Dermis blood vessel endothelial cell (primary cell): ENCODE measurements at places on chromosomes 2 and 18. TPM values are rescaled to one million over a fixed set of nuclear protein-coding genes. Genes with fewer than 3 reads are reported as not detected.

The CACNB4 gene
- 0.14 and 0.17 TPM in 2 replicates for total RNA-seq

The FAM237A gene
- total RNA-seq: not detected in 2 replicates

The USP40 gene
- 21.3 and 40.9 TPM in 2 replicates for total RNA-seq

The CXCR2 gene
- not detected in 2 replicates for total RNA-seq

The VWA3B gene
- total RNA-seq: not detected in 2 replicates

The CFAP65 gene
- not detected in 2 replicates for total RNA-seq

The ID2 gene
- total RNA-seq: 31.4 and 68.2 TPM in 2 replicates

The TBR1 gene
- not detected in 2 replicates for total RNA-seq

The GBX2 gene
- total RNA-seq: 0.34 and 1.1 TPM in 2 replicates

The TEKT4 gene
- total RNA-seq: not detected in 2 replicates

The MALL gene
- 39.3 and 52.5 TPM in 2 replicates for total RNA-seq

The FSHR gene
- not detected in 2 replicates for total RNA-seq

The CNTNAP5 gene
- total RNA-seq: not detected in 2 replicates

The CROCC2 gene
- total RNA-seq: not detected in 2 replicates

The STPG4 gene
- total RNA-seq: 0.14 TPM in 1 of 2 replicates, not detected in the other

The ZNF892 gene
- 7.7 and 8.7 TPM in 2 replicates for total RNA-seq

The FBXO48 gene
- 0.34 and 0.42 TPM in 2 replicates for total RNA-seq

The TUBA4B gene
- 0.09 TPM in 1 of 2 replicates, not detected in the other for total RNA-seq

The LRP2 gene
- 0.05 TPM in 1 of 2 replicates, not detected in the other for total RNA-seq

The AFF3 gene
- total RNA-seq: 0.05 TPM in 1 of 2 replicates, not detected in the other

The TUBB8B gene
- 0.14 TPM in 1 of 2 replicates, not detected in the other for total RNA-seq

The TMEM178A gene
- total RNA-seq: not detected in 2 replicates

The ACVR1C gene
- 0.17 TPM in 1 of 2 replicates, not detected in the other for total RNA-seq

The EFR3B gene
- 1.3 and 2.0 TPM in 2 replicates for total RNA-seq

The KCNE4 gene
- 0.14 and 1.2 TPM in 2 replicates for total RNA-seq

The CPLX4 gene
- not detected in 2 replicates for total RNA-seq

The KCNIP3 gene
- 0.14 and 0.51 TPM in 2 replicates for total RNA-seq

The GULP1 gene
- total RNA-seq: 15.7 and 17.2 TPM in 2 replicates

The TNFRSF11A gene
- 30.3 and 41.7 TPM in 2 replicates for total RNA-seq

The ADCY3 gene
- 18.2 and 33.4 TPM in 2 replicates for total RNA-seq

The SPIRE1 gene
- total RNA-seq: 22.5 and 25.5 TPM in 2 replicates

The KCNK3 gene
- total RNA-seq: under 0.01 and 0.05 TPM in 2 replicates

The MC5R gene
- not detected in 2 replicates for total RNA-seq

The CARF gene
- total RNA-seq: 3.4 and 5.6 TPM in 2 replicates

The TMEM200C gene
- not detected in 2 replicates for total RNA-seq

The MEP1B gene
- total RNA-seq: not detected in 2 replicates

The STARD6 gene
- 0.09 TPM in 1 of 2 replicates, not detected in the other for total RNA-seq

The LAMA3 gene
- 14.1 and 15.9 TPM in 2 replicates for total RNA-seq

The ZBTB7C gene
- under 0.01 TPM in 1 of 2 replicates, not detected in the other for total RNA-seq

The CRYGC gene
- not detected in 2 replicates for total RNA-seq

The EVX2 gene
- not detected in 2 replicates for total RNA-seq

The CCBE1 gene
- total RNA-seq: 0.14 and 0.68 TPM in 2 replicates

The CXCR1 gene
- total RNA-seq: not detected in 2 replicates

The EIPR1 gene
- total RNA-seq: 39.3 and 61.2 TPM in 2 replicates

The NUP35 gene
- 13.8 and 20.1 TPM in 2 replicates for total RNA-seq

The TUBA3E gene
- total RNA-seq: not detected in 2 replicates

The TGOLN2 gene
- total RNA-seq: 101 and 151 TPM in 2 replicates

The SNORC gene
- total RNA-seq: 0.34 and 0.84 TPM in 2 replicates

The GLI2 gene
- 0.34 TPM in 1 of 2 replicates, not detected in the other for total RNA-seq

The IL1RN gene
- under 0.01 TPM in 1 of 2 replicates, not detected in the other for total RNA-seq

The ALKAL2 gene
- total RNA-seq: 0.28 TPM in 1 of 2 replicates, not detected in the other
